ENCODE measurements at places on chromosomes 4 and X.
A peak's percentile ranks its signal among the peaks of the same experiment; 100 is the strongest.

DNA sequence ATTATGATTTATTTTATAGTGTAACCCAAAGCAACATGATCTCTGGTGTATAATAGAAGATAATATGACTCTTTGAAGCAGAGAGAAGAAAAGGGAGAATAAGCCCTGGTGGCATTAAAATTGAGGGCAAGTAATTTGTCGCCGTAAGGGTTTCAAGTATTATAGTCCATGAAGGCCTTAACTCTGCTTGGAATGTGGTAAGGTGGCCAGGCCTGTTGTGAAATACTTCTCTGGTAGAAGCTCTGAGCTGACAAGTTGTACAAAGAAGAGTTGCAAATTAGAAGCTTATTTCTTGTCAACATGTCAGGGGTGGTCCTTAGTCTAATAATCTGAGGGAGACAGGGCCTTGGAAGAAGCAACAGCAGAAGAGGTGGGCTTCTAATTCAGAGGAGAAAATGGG is 151.7 kb upstream of the HHIP start:
- DNase-seq: no peak

GRCh38 chrX:34350561-34351335 is 218.6 kb upstream of the FAM47A start:
- DNase-seq: peak; percentile 76

GRCh38 chr4:36255577-36255976 is 11.3 kb upstream of the ARAP2 start:
- no peak for DNase-seq

DNA sequence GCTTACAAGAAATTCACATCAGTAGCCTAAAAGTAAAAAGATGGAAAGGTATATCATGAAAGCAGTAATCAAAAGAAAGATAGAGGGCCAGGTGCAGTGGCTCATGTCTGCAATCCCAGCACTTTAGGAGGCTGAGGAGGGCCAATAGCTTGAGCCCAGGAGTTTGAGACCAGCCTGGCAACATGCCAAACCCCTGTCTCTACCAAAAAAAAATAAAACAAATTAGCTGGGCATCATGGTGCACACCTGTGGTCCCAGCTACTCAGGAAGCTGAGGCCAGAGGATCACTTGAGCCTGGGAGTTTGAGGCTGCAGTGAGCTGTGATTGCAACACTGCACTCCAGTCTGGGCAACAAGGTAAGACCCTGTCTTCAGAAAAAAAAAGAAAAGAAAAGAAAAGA is 55.5 kb downstream of the GSPT2 start:
- no peak for DNase-seq

DNA sequence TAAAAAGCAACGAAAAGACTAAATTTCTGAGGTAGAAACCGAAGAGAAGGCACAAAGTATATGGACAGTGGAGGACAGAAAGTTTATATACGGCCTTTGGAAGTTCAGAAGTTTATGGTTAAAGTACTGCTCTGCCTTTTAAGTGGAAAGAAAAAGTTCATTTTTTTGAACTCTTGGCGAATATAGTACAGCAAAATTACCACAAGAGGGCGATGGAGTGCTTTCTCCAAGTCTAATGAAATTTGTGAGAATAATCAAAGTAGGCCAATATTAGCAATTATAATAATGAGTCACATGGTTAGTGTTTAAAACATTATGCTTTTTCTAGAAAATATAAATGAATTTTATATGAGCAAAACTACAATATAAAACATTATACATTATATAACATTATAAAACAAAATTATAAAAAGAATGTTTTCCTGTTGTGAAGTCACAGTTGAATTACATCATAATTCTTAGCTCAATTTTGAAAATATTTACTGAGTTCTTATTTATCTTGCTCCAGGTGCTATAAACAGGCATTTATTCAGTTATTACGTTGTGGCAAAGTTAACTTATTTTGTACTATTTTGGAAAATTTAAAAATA is 136.2 kb upstream of the BMPR1B start:
- peak; percentile 64 for DNase-seq

GRCh38 chr4:10741961-10742699 is 57.6 kb upstream of the CLNK start:
- DNase-seq: no peak

- peak; percentile 1 for DNase-seq
Observed at GRCh38 chr4:81470456-81471297, 1.0 kb downstream of the RASGEF1B start.

- DNase-seq: no peak
Observed at GRCh38 chr4:150896497-150896896, 118.6 kb downstream of the LRBA start.

DNA sequence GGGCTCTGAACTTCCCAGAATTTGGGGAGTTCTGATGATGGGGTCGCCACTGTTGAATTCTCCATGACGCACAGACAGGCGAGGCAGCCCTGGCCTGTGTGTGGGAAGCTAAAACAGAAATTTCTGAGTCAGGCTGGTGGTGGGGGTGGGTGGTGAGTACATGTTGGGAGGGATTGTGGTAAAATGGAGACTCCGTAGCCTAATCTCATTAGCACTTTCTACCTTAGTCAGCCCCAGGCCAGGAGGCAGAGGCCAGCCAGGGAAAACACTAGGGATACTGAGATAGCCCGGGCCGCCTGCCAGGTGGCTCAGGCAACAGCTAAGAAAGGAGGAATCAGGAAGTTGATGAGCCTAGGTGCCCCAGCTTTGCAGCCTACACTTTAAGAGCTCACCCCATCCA is 39.3 kb upstream of the NHSL2 start:
- no peak for DNase-seq

- no peak for DNase-seq
Observed at GRCh38 chrX:29528281-29528680, 687.1 kb upstream of the MAGEB2 start.

DNA sequence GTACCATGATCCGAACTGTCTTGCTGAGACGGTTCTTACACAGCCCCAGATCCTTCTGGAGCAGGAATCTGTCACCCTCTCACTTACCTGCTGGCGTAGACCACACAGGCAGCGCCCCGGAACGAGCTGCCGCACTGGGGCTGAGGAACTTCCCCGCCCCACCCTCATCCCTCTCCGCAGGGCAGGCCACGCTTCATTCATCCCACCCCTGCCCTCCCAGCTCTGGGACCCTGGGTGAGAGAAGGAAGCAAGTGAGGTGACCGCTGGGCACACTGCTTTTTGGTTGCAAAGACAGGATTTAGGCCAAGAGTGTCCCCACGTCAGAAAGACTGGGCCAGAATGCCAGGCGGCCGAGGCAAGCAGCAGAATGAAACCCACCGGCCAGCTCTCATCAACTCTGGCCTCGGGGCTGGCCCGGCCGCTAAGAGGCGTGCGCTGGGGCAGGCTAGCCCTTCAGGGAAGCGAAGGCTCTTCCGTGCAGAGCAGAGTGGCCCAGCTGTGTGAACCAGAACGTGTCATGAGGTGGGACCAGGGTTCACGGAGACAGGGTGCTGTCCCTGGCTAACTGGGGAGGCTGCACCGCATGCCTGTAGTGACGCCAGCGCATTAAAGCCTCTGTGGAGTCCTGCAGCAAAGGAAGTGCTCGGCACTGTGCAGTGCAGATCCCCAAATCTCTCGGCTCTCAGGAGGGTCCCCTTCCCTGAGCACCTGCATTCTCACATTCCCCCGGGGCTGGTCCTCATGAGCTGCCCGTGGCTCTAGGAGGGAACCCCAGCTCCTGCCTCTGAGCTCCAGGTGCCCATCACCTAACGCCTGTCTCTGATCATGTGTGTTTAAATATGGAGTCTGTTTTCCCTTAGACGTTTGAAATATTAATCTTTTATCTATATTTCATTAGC is 6.4 kb downstream of the LRPAP1 start:
- no peak for DNase-seq

- no peak for DNase-seq
Observed at GRCh38 chr4:109592367-109592766, 32.3 kb downstream of the MCUB start.

DNA sequence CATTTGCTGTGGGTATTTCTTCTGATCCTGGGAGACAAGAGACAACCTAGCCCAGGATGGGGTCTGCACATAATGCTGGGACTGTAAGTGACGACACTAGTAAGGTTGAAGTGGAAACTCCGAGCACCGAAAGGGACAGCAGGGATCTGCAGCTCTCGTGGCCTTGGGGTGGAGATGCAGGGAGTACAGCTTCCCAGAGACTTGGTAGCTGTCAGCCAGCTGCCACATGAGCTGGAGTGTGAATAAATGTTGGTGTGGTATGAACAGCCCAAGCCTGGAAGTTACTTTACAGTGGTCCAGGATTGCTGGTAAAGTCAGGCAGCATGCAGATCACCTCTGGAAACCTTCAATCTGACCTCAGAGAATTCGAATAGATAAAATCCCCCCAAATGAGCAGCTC is 97.6 kb downstream of the FAM193A start:
- no peak for DNase-seq
